Trophoblast cell (in vitro differentiated cells and primary cell): ENCODE measurements at places on chromosomes 16 and 17.

- DNase-seq, result peak; percentile 25
These were observed 276.5 kb downstream of the XYLT1 start for GRCh38 chr16:17194190-17194780.

GRCh38 chr17:1744551-1745512 lies 2.2 kb downstream of the SERPINF2 start:
- no peak for DNase-seq

- DNase-seq, result no peak
These were observed 2.5 kb downstream of the NUBP2 start for GRCh38 chr16:1784977-1785845.

- DNase-seq, result peak; percentile 64
These were observed 16.3 kb upstream of the BCAR1 start for GRCh38 chr16:75267631-75268264.

- no peak for DNase-seq
These were observed 58.9 kb downstream of the CYTH1 start for GRCh38 chr17:78723001-78723796.

- DNase-seq, result no peak
These were observed 2.0 kb downstream of the DNAI2 start for GRCh38 chr17:74276051-74276476.

GRCh38 chr17:82718986-82719685 lies 2.6 kb downstream of the FN3KRP start:
- DNase-seq, result no peak

GRCh38 chr17:62641153-62641552 lies 13.7 kb downstream of the MRC2 start:
- DNase-seq, result no peak

GRCh38 chr17:76208120-76208519 lies 32.2 kb downstream of the RNF157 start:
- no peak for DNase-seq

DNA sequence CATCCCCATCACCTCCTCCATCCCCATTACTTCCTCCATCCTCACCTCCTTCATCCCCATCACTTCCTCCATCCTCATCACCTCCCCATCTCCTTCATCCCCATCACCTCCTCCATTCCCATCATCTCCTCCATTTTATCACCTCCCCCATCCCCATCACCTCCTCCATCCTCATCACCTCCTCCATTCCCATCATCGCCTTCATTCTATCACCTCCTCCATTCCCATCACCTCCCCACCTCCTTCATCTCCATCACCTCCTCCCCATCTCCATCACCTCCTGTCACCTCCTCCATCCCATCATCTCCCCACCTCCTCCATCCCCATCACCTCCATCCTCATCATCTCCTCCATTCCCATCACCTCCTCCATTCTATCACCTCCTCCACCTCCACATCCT lies 116.4 kb downstream of the SEC14L1 start:
- no peak for DNase-seq

DNA sequence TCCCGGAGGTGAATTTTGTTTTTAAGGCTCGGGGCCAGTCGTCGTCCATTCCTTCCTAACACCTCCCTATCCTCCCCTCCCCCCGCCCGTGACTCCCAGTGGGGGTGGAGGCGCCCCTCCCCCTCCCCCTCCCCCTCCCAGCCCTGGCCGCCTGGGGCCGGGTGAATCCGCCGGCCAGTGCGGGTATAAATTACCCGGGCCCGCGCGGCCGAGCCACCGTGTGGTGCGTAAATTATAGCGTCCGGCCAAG lies 2.0 kb upstream of the GSE1 start:
- DNase-seq, result no peak

DNA sequence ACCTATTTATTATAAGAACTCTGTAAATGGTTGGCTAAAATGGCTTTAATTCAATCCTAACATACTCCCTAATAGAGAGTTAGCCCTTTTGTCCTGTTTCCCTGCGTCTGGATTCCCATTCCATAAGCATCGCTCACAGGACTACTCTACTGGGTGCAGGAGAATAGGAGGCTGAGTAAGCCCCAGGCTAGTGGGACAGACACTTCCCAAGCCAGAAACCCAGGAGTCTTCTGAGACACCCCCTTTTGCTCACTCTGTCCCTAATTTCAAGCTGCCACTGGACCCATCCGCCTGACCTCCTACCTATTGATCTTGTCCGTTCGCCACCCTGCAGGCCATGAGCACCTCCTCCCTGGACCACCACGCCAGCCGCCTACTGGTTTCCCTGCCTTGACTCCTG lies 16.7 kb upstream of the TOB1 start:
- DNase-seq, result peak; percentile 30

DNA sequence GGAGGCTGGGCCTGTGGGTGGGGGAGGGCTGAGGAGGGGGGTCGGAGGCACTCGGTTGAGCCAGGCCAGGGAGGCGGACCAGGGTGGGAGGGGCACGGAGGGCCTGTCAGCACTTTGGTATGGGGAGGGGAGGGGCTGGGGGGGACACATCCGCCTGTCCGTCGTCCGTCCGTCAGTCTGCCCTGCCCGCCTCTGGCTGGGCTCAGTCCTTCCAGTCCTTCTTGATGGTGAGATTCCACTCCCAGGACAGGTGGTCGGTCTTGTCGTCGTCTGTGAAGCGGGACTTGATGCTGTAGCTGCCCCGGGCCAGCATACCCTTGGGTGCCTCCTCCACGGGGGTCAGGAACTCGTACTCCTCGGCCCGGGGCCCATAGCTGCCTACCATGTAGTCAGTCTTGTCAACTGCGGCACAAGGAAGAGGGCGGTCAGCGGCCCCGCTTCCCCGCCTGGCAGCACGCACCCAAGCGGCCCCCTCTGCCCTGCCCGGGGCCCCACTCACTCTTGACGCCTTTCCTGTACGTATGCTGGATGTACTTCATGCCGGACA lies 2.4 kb downstream of the ARHGDIA start:
- DNase-seq, result peak; percentile 72

GRCh38 chr16:35664091-35664693 lies 2204.8 kb downstream of the TP53TG3F start:
- no peak for DNase-seq

DNA sequence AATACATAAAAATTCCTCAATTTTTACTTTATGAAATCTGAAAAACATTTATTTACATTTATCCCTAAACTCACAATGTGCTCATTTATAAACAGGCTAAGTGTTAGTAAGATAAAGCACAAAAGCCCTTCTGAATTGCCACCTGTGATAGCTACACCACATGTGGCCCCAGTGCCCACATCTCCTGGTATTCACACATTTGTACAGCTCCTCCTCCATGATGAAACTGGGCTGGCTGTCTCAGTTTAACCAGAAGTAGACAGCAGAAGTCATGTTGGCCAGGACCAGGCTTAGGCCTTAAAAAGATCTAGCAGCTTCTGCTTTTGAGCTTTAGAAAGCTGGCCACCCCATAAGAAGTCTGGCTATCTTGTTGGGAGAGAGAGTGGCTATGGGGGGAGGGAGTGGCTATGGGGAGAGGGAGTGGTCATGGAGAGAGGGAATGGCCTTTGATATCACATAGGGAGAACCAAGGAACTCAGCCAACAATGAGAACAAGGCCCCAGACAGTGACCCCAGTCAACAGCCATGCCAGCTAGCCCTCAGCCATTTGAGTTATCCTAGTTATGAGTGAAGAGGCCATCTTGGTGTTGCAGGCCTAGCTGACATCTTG lies 47.4 kb downstream of the CEP95 start:
- DNase-seq, result no peak

DNA sequence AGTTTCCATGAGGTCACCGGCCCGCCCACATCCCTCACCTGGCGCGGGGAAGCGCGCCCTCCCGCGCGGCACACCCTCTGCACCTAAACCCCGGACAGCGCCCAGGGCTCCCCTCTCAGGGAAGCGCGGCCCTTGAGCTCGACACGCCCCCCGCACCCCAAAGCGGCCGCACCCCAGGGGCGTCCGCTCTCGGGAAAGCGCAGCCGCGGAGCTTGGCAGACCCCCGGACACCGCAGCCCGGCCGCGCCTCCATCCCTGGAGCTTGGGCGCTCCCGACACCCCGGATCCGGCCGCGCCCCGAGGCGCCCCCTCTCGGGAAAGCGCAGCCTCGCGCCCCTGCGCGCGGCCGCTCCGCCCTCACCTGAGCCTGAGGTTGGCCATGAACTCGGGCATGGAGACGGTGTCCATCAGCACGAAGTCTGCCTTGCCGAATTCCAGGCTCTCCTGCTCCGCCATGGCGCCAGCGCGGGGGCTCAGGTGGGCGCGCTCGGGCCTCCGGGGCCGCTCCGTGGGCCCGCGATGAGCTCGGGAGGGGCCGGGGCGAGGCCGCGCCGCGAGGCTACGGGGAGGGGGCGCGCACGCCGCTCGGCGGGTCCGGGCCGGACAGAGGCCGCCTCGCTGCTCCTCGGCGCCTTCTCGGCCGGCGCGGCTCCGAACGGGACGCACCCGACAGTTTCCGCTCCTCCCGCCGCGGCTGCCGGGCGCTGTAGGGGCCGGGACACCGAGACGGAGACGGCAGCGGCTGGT lies at the start of gene MYO1D:
MYO1D (minus strand) TSS at position 708 of the 747 bp plus-strand sequence; CDS start at position 456, 252 bp downstream.
- peak; percentile 78 for DNase-seq

DNA sequence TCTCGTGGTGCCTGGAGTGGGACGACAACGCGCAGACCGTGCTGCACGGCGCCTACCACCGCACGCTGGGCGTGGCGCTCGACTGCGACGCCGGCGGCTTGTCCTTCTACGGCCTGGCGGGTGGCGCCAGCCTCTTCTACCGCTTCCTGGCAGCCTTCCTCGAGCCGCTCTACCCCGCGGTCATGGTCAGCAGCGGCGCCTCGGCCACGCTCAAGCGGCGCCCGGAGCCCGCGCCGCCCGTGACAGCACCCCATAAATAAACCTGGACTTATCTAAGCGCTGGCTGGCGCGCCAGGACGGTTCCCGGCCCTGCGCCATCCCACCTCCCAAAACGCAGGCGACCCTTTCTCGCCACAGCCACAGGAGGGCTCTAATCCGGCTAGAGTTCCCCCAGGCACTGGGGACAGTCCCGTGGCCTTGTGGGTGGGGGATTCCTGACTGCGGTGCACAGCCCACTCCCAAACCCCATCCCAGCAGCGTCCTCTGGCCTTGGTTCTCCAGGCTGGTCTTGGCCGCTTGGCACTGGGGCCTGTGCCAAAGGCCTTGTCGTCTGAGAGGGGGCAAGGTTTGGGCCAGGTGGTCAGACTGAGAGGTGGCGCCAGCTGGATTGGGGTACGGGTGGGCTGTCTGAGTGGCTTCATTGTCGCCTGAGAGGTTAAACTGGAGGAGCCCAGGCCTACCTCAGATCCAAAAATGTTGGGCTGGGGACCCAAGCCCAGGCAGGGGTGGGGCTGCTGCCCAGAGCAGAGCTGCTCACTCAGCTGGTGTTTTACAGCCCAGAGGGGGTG lies 10.1 kb upstream of the SLC16A5 start:
- peak; percentile 51 for DNase-seq

DNA sequence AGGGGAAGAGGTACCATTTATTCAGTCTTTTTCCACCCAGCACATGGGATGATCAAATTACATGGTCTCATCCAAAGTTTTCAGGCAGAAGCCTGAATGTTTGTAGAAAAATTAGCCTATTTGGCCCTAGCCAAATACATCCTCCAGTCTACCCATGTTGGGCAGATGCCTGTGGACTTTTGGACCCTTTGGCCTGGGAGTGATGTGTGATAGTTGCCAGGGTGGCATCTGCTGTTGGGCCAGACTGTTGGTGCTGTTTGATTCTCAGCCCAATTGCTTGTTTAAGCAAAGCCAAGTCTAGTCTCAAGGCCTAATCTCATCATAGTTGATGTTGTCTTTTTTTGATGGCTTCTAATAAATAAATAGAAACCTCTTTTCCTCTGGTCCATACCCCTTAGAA lies 419.0 kb downstream of the CDH13 start:
- no peak for DNase-seq

DNA sequence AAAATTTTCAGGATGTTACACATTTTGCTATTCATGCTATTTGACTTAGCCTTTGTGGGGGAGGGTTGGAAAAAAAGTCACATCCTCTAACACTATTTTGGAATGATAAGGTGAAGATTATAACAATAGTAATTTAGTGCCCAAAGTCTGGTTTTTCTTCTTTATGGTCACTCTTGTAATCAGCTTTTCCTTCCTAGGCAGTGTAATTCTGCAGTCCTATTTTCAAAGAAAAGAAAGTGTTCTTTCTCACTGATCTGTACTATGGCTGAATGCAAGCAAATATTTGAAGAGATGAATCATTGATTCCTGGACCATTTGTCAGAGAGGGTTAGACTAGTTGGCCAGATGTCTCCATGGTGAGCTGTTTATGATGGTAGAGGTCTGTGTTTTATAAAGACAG lies 8.4 kb downstream of the RSPRY1 start:
- peak; percentile 88 for DNase-seq

GRCh38 chr17:51948128-51948527 lies 210.4 kb downstream of the CA10 start:
- no peak for DNase-seq

- peak; percentile 75 for DNase-seq
These were observed 12.0 kb downstream of the CORO7 start for GRCh38 chr16:4404247-4404966.
